Renal cortical epithelial cell (primary cell): ENCODE measurements at places on chromosomes 12 and 14. TPM values are rescaled to one million over a fixed set of nuclear protein-coding genes. Genes with fewer than 3 reads are reported as not detected.
A peak's percentile ranks its signal among the peaks of the same experiment; 100 is the strongest.

DNA sequence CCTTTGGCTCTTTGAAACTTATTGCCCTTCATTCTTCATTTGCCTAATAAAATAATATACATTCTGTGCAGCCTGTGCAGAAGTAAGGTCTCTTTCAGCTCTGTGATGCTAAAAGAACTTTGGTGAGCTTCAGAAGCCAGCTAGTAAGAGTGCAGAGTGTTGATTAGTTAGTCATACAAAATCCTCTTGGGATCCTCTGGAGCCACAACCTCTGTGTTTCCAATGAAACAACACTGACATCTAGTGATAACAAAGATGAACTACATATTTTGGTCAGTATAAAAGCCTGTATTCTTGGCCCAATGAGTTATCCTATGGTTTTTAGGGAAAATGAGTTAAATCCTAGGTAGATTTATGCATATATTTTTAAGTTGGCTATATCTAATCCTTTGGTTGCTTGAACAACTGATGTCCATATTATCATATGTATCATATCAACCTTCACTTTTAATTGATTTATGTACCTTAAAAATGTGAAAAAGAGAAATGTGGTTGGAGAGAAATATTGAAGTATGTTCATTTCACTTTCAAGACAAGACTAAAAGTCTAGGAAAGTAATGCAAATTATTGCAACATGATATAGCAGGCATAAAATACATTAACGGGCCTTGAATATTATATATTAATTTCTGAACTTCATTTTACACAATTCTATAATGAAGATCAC, 158.4 kb downstream of the KLHL28 start:
- peak; percentile 69 for DNase-seq

DNA sequence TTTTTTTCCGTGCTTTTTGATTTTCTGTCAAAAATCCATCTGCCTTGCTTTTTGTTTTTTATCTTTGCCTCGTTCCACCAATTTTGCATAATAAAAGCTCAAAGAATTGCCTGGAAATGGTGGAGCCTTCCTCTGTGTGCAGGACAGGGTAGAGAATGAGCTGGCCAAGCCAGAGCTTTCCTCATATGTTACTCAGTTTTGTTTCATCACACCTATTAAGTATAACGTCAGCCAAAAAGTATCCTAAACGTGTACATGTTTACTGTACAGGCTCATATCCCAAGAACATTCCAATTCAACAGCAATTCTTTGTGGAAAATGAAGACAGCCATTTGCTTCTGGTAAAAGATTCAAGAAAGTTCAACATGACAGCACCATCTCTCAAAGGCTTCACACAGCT, 191.2 kb upstream of the LMNTD1 start:
- DNase-seq, result no peak

- DNase-seq, result peak; percentile 70
Measured at GRCh38 chr14:32896979-32897697, 41.5 kb upstream of the NPAS3 start.

DNA sequence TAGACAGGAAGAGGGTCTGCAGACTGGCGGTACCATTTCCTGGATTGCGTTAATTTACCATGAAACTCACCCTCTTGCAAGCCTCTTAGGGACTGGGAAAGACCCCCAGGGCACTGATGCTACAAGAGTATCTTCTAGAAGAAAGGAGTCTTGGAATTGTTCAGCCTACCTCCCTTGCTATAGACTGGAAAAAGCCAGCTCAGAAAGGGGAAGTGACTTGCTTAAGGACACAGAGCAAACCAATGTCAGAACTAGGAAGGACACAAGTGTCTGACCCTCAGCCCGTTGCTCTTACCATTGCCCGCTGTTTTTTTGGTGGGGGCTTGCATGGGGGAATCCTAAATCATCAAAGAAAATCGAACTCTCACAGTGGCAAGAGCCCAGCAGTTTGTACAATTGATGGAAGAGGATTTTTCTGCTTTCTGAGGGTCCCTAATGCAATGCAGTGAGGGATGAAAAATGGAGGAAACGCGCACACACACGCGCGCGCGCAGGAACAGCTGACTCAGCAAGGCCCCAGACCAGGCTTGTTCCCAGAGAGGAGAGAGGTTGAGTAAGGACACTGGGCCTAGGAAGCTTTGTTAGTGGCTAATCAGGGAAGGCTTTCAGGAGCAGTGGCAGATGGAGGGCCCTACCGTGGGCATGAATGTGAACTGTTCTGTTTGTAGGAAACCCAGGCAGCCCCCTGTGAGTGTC, 50.9 kb downstream of the RIN3 start:
- no peak for DNase-seq

DNA sequence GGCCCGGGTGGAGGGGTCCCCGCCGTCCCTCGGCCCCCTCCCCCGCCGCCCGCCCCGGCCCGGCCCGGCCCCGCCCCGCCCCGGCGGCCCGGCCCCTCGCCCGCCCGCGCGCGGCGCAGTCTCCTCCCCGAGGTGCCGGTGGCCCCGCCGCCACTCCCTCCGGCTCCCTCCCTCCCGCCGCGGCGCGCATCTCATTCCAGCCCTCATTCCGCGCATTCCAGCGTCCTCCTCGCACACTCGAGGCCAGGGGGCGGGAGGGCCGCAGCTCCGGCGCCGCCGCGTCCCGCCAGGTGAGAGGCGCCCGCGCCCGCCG, at the start of gene TEAD4:
TSS of gene TEAD4 (plus strand) at position 206 of the 313 bp plus-strand sequence.
- peak; percentile 45 for DNase-seq

DNA sequence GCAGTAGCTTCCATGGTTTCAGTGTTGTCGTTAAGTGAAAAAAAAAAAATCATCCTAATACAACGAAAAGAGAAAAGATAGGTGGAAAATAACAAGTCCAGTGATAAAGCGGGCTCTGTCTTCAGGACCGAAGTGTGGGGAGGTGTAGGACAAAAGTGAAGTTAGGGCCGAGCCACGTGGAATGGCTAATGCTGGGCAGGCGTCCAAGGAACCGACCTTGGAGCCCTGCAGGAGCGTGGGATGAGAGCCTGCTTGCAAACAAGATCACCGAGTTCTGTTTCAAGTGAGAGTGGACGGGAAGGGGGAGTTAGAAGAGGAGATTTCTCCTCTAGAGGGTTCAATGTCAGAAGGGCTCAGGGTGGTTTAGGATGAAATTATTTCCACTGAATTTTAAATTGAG, 22.2 kb downstream of the A2ML1 start:
- peak; percentile 29 for DNase-seq

MYF5 gene
- total RNA-seq, result 0.35 TPM in 1 of 2 replicates, not detected in the other

DNA sequence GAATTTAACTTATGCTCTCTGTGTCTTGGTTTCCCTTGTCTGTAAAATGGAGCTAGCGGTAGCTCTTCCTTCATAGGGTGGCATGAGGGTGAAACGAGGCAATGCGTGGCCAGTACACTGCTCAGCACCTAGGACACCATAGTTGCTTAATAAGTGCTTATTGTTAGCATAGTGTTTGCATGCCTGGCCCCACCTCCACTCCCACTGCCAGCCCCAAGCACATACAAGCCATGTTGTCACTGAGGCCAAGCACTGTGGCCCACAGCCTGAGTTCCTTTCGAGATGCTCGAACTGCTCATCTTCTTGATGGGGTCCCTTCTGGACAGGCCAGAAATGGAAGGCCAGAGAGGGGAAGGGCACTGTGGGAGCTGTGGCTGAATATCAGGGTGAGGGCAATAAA, 839 bp downstream of the FICD start:
- no peak for DNase-seq

KRT2 gene
- total RNA-seq, result not detected in 2 replicates

PRIMA1 gene
- total RNA-seq, result not detected in 2 replicates

- no peak for DNase-seq
Measured at GRCh38 chr12:113067987-113068935, 11.7 kb downstream of the DTX1 start.
